ENCODE measurements at places on chromosomes 7 and 10.

DNA sequence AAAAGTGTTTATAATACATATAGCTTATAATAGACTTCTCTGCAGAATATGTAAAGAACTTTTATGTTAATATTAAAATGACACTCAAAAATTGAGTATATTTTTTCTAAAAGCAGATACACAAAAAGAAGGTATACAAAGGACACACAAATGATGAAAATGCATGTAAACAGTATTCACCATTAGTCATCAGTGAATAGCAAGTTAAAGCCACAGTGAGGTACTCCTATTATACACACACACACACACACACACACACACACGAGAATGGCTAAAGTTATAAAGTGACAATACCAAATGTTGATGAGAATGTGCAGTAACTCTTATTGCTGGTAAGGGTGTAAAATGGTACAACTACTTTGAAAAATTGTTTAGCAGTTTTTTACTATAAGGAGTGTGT is 92.9 kb downstream of the ITGB1 start:
- no peak for DNase-seq

DNA sequence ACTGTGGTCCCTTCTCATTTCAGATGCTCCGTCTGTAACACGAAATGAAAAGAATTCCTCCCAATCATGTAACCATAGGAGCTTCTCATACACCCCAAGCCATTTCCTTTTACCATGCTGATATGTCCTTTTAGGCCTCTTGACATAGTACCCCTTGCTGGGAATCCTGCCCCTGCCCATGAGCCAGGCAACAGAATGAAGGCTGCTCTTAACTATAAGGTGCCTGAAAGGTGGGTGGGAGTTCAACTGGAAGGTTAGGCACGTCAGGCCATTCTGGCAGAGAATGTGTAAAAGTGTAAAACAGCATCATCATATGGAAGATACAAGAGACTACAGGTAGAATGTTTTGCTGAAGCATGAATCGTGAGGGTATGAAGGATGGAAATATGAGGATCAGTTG is 22.5 kb downstream of the IL2RA start:
- DNase-seq: no peak

DNA sequence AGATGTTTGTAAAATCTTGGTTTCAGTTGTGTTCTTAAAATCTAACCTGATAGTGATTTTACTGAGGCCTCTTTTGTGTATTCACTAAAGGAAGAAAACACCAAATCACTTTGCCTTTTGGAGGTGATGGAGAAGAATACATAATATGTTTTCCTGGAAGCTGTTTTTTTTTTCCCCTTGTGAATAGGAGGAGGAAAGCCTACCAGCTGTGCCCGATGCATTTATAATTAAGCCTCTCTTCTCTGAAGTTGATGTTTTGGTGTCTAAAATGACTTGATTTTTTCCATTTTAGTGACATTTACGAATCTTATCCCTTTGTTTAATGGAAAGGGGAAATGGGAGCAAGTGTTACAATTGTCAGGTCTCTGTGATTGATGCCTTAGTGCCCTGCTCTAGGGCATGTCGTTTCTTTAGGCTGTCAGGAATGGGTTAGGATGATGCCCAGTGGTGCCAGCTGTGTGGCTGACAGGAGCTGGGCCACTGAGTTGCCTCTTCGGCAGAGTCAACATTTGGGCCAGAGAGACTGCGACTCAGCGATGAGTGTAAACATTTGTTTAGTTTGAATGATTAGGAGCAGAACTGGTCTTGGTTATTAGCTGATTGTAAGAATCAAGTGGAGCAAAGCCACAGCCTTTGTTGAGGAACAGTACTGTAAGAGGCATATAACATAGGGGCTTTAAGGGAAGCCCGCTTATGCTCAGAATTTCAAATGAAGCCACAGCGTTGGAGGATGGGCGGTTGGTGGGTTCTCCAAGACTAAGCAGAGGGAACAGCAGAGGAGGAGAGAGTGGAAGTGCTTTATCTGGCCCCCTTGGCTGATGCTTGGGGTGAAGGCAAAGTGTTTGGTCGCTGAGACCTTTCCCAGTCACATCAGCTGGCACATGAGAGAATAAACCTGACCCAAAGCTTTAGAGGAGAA is 81.6 kb downstream of the CDK14 start:
- no peak for DNase-seq

- no peak for DNase-seq
Measured at GRCh38 chr10:128711806-128712205, 585.6 kb upstream of the MKI67 start.

Data from T1000 (cell line).